ENCODE measurements at places on chromosomes 7 and 10.

DNA sequence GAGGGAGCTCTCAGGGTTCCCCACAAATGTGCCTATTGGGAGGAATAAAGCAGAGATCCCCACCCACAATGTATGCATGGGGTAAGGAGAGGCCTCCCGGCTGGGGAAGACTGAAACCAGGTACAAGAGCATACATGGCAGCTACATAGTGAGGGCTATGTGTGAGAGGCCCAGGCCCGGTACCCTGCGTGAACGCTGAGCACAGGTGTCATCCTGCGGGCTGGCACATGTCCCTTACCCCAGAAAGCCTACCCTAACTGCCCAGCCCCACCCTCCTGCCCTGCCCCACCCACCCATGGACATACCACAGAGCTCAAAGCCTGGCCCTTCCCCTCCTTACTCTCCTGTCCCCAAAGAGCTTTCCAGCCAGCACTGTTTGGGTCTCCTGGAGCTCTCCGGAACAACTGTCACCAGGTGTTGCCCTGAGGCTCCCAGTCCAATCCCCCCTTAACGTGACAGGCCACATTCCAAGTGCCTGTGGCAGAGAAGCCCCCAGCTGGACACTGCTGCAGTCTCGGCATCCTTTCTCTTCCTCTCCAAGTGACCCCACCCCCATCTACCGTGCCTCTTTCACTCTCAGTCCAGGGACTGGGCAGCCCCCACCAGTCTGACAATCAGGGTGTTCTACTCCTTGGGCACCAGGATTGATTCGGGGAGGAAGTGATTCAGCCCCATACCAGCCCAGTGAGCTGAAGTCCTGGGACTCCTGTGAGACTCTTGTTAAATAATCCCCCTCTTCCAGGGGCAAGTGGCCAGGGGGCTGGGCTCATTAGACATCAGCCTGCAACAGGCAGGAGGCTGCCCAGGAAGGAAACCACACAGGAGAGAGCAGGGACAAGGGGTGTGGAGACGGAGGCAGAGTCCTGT, 19.6 kb downstream of the GRID1 start:
- no peak for DNase-seq

DNA sequence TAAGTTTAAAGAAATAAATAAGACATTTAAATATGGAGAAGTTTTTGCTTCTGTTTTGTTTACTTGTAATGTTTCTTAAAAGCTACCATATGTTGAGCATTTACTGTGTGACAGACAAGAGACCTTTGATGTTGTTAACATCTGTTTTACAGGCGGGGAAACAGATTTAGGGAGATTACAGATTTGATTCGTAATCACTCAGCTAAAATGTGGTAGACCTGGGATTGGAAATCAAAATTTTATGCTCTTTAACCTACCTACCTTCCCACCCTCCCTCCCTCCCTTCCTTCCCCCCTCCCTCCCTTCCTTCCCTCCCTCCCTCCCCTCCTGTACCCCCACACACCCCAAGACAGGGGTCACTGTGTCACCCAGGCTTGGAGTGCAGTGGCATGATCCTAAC, 11.7 kb downstream of the LCOR start:
- no peak for DNase-seq

GRCh38 chr10:102804382-102805055, 32.7 kb downstream of the CYP17A1 start:
- DNase-seq = no peak

GRCh38 chr7:104943502-104944343, 70.3 kb upstream of the KMT2E start:
- DNase-seq = peak; percentile 27

DNA sequence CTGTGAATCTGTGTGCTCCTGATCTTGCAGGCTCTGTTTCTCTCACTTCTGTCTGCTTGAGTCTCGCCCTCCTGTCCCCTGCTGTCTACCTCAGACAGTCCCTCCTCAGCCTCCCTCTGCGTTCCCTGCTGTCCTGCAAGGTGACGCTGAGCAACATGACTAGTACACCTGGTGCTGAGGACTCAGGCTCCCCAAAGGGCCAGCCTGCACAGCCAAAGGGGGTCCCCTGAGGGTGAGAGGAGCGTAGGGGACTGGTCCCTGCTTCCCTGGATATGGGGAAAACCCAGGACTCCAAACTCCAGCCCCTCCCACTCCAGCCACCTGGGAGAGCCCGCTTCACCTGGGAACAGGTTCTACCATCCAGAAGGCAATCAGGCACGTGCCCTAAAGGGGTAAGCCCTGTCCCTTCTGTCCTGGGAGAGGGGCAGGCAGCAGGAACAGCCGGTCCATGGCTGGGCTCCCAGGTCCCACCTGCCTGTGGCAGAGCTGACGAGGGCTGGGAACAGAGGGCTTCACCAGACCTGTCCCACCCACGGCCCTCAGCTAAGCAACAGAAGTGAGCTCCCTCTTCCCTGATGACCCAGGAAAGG, 156.5 kb downstream of the UBE2H start:
- no peak for DNase-seq

- DNase-seq = no peak
These were observed 1.5 kb downstream of the RGS10 start for GRCh38 chr10:119541046-119541445.

- DNase-seq = peak; percentile 20
These were observed 164.6 kb downstream of the LRRN3 start for GRCh38 chr7:111255576-111255975.

- no peak for DNase-seq
These were observed 24.2 kb downstream of the TRIM8 start for GRCh38 chr10:102668326-102669107.

DNA sequence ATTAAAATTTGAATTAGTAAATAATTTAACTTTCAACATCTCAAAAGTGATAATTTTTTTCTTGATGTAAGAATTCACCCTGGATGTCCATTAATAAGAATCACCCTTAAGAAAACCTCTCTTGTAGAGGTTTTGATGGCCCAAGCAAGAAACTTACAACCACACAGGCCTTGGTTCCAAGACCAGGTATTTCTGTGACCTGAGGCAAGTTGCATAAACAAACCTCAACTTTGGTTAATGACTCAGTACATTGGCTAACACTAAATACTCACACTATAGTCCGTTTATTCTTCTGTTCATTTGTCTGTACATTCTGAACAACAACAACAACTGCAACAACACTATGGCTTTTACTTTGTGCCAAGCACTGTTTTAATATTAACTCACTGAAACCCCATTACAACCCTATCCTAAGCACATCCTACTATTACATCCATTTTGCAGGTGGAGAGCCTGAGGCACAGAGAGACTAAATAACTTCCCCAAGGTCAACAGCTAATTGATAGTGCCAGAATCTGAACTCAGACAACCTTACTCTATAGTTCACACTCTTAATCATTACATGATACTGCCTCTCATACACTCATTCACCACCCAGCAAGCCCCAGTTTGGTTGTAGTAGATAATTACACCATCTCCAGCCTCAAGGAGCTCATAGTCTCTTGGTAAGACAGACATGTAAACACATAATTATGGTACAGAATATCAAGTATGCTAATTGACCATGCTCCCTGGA, 6.6 kb downstream of the ANK3 start:
- DNase-seq = peak; percentile 86

DNA sequence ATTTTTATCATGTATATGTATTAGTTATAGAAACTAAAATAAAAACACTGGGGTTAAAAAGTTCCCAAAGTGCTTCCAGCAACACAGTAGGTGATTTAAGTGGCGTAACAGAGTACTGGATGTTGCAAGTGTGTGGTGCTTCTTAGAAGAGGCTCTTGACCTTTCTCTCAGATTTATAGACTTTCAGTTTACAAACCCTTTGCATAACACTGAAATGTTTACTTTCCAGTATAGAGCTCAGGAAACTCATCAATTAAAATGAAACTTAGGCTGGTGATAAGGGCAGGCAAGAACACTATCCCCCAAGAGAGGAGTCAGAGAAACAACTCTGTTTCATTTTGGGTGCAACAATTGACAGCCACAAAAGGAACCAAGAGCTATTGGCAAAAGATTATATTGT, 27.5 kb upstream of the SMC3 start:
- DNase-seq = no peak

- DNase-seq = no peak
These were observed 4.7 kb downstream of the DLX6 start for GRCh38 chr7:97009753-97010732.

DNA sequence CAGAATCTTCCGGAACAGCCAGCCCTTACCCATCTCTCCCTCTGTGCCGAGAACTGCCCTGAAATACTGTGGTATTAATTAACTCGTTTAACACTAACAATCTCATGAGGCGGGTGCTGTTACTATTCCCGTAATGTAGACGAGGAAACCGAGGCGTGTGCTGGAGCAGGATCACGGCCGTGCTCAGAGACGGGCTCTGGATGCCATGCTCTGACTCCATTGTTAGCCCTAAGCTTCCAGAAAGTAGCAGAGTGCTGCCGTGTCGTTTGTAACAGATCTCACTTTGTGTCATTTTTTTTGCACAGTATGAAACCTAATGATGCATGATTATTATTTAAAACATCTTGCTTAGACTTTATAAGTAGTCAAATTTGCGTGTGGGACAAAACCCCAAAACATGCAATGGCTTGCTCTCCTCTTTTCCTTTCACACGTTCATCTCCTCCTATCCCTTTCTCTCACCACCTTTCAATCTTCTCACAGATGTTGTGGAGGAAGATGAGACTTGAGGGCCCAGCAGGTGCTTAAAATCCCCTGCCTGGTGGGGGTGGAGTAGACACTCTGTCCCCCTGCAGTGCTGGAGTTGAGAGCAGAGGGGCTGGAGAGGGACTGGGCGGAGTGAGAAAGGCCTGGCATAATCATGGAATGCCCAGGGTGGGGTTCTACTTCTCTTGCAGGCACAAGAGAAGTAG, 482 bp upstream of the ACTR3C start:
- peak; percentile 79 for DNase-seq

- no peak for DNase-seq
These were observed 15.8 kb downstream of the CALD1 start for GRCh38 chr7:134795231-134795630.

DNA sequence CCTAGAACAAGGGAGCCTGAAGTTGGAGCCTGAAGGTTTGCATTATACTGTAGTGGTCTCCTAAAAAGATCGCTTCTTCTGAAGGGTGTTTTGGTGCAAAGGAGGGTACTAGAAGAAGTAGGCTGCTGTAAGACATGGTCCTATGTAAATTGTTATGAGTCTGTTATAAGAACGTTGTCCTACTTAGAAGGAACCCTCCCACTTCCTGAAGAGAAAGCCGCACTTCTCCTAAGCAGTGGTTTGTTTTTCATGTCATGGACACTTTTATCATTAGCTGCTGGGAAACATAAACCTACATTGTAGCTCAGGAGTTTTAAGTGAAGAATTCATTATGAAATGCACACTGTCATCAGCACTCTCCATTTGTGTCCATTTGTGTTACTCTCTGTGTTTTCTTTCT, 129.1 kb upstream of the ITGB1 start:
- DNase-seq = no peak

DNA sequence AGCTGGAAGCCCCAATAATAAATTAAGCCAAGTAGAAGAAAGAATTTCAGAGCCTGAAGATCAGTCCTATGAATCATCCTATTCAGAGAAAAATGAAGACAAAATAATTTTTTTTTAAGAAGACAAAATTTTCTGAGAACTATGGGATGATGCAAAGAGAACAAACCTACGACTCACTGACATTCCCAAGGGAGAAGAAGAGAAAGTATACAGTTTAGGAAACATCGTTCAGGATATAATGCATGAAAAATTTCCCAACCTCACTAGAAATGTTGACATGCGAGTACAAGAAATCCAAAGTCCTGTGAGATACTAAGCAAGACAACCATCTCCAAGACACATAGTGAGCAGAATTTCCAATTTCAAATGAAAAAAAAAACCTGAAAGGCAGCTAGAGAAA, 150.5 kb downstream of the THSD7A start:
- no peak for DNase-seq

- no peak for DNase-seq
These were observed 190.2 kb upstream of the MYO3A start for GRCh38 chr10:25743832-25744231.

DNA sequence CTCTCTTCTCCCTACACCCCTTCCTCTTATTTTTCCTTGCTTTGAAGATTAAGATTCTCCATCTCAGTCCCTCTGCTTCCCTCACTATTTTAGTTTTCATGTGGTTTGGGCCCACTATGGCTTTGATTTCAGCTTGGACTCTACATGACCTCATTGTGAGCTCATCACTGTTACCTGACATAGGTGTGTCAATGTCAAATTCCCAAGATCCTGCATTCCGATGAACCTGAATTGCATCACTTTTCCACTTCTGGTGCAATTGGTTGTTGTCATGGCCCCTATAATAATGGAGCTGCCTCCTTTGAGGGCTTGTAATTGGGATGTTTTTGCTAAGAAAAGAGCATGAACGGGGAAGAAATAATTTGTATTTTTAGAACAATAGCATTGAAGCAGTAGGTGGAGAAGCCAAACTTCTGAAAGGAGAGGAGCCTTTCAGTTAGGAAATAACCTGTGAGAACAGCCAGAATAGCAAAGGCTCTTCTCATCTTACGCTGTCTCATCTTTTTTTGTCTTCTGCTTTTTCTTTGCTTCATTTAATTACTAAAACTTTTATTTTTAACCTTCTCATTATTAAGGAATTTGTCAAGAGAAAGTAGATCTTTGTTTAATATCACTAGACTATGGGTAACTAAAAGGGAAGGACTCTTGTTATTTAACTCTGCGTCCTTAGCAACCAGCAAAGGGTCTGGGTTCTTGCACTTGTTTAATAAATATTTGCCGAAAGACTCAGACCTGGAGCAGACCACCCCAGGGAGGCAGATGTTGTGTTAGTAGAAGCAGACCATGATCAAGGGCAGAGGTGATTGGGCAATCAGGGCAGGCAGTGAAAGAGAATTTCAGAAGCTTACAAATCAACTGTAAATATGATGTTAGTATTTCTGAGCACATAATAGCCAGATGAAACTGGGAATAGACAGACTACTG, 95.4 kb downstream of the TES start:
- peak; percentile 46 for DNase-seq

DNA sequence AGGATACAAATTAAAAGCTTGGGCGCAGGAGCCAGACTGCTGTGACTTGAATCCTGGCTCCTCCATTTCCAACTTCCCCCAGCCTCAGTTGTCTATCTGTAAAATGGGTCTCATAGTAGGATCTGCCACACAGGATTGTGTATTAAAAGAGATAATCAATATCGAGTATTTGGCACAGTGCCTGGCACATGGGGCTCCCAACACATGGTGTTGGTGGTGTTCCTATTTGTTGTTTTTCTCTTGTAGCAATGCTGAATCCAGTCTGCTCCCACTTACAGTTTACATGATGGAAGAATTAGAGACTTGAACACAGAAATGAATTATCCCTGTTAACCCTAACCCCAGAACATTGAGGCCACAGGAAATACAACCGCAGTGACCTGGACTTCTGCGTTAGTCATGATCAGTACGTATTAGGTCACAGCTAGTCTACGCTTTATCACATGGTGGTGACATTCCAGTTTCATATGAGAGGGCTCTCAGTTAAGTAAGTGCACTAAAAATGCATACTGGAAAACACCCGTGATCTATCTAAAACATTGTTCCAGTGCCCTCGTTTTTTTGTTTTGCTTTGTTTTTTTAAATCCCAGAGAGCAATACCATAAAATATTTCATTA, 169.5 kb upstream of the KLF14 start:
- no peak for DNase-seq

GRCh38 chr10:127578259-127578960, 29.3 kb downstream of the NPS start:
- no peak for DNase-seq

Measured in NCI-H69 (cell line).